IMR-90 (cell line): ENCODE measurements at places on chromosomes 4 and X.

- DNase-seq: no peak
These were observed 95.4 kb downstream of the FUNDC1 start for GRCh38 chrX:44447214-44447613.

DNA sequence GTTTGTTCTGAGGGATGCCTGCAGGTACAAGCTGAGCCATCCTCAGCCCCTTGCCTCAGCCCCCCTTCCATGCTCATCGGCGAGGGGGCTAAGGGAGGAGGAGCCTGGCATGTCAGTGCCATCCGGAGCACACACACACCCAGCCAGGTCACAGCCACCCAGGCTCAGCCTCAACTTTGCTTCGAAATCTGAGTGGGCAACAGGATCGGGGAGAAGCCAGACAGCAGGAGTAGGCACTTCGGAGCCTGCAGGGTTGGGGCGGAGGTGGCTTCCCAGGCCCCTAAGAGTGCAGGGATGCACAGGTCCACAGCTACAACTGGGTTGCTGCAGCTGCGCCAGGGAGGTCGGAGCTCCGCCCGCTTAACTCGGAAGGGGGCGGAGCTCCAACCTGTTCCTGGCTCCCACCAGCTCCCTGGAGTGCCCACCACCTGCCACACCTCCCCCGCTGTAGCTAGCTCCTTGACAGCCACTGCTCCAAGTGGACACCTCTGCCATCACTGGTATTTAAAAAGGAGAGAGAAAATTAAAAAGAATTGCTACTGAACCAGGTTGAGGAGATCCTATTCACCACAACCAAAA, 192.9 kb upstream of the GALNT7 start:
- DNase-seq: no peak

DNA sequence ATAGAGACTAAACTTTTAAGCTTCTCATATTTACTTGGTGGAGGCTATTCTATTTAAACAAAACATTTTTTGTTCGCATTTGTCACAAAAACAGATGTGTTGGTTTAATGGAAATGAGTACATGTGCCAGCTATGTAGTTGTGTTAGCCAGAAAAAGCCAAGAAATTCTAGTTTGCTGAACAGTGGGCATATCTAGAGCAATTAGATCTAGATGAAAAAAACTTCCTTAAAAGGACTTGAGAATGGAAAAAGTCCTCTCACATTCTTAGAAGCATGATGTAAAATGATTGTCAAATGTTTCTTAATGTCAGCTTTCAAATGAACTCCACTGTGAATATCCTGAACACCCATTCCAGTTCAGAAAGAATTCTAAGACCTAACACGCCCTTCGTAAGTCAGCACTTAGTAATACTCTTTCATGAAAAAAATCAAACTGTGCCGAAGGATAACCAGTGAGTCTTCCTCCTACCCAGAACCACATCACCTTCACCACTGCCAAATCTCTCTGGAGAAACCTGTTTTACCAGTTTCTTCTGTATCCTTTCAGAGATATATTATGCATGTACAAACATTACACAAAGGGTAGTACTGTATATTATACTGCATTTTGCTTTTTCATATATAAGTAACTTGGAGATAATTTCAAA, 28.2 kb downstream of the PHKA1 start:
- peak; percentile 37 for DNase-seq

DNA sequence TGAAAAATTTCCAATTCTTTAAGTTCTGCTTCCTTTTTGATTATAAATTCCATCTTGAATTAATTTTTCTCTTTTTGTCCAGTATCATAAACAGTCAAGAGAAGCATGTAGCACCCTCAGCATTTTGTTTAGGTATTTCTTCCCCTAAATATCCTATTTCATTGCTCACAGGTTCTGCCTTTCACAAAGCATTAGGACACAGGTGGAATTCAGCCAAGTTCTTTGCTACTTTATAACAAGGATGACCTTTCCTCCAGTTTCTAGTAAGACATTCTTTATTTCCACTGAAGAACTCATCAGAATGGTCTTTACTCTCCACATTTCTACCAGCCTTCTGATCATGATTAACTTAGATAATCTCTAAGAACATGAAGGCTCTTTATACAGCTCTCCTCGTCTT, 7.4 kb downstream of the SLC9B1 start:
- DNase-seq: peak; percentile 83

GRCh38 chrX:143934542-143934941, 50.7 kb downstream of the UBE2NL start:
- DNase-seq: no peak

DNA sequence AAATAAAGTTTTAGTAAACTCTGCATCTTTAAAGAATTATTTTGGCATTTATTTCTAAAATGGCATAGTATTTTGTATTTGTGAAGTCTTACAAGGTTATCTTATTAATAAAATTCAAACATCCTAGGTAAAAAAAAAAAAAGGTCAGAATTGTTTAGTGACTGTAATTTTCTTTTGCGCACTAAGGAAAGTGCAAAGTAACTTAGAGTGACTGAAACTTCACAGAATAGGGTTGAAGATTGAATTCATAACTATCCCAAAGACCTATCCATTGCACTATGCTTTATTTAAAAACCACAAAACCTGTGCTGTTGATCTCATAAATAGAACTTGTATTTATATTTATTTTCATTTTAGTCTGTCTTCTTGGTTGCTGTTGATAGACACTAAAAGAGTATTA, 370 bp downstream of the ALB start:
- no peak for DNase-seq

- peak; percentile 85 for DNase-seq
These were observed 322.0 kb upstream of the PPARGC1A start for GRCh38 chr4:24211856-24212255.

DNA sequence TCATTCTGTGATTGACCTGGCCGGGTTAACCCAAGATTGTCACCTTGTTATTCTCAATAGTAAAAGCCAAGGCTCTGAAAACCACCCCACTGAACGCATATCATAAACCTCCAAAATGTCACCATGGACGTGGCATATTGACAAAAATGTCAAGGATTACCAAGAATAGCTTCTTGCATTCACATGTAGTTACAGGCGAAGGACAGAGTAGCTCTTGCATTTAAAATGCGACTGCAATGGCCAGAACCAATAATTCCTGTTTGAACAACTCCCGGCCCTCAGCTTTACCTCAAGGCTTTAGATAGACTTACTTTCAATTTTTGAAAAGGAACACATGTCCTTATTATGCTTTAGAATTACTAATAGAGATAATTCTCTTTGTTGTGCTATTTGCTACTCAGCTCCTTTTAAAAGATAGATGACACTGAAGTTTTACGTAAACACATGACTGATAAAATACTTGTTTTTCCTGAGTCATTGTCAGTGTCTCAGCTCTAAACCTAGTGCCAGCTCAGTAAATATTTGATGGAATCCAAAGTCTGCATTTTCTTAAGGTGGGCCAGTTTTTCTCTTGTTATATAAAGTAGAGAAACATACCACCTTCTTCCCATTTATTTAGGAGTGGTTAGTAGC, 66.3 kb downstream of the CLDN34 start:
- peak; percentile 54 for DNase-seq

DNA sequence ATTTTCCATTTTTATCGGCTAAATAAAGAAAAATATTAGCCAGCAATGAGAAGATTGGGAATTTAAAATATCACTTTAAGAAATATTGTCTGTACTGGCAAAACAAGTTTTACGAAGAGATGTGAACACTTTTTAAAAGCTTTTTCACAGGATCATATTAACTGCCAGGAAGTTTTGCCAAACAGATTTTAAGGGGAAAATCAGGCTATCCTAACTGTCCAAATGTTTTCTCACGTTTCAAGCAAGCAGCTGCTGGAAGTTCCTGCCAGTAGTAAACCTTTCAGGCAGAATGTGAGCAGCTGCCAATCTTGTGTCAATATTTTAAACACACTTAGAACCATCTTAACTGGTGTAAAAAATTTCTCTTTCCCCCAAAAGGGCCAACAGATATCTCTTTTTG, 101.1 kb downstream of the ADGRL3 start:
- DNase-seq: no peak

DNA sequence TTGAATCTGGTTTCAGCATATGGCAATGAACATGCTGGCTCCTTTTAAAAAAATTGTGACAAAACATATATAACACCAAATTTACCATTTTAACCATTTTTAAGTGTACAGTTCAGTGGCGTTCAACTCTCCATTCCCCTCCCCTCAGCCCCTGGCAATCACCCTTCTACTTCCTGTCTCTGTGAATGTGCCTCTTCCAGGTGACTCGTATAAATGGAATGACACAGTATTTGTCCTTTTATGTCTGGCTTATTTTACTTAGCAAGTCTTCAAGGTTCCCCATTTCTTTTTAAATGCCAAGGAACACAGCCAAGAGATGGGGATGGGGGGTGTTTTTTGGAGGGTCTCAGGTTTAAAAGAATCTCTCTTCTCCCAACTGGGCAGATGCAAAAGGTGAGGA, 35.4 kb upstream of the BCLAF3 start:
- DNase-seq: peak; percentile 60

GRCh38 chrX:57772637-57773036, 92.6 kb upstream of the NLRP2B start:
- no peak for DNase-seq

- DNase-seq: peak; percentile 92
These were observed 69.8 kb downstream of the BMPR1B start for GRCh38 chr4:94827481-94828110.

DNA sequence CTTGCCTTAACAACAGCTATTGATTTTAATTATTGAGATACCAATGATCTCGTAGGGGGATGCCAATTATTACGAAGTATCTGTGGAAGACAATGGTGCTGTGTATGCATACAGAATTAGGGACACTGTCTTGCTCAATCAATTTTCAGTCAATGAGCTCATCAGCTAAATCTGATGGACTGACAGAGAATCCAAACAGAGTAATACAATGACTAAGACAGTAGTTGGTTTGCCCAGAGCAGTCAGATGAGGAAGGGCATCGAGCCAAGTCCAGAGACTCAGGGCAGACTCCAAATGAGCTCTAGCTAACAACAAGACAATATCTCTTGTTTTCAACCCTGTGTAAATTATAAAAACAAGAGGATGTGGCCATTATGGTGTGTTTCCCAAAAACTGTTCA, 14.7 kb upstream of the GSX2 start:
- peak; percentile 92 for DNase-seq

- DNase-seq: no peak
These were observed 104.2 kb downstream of the KLHL8 start for GRCh38 chr4:87116231-87116630.

- no peak for DNase-seq
These were observed 11.9 kb downstream of the TSC22D3 start for GRCh38 chrX:107763647-107764046.

DNA sequence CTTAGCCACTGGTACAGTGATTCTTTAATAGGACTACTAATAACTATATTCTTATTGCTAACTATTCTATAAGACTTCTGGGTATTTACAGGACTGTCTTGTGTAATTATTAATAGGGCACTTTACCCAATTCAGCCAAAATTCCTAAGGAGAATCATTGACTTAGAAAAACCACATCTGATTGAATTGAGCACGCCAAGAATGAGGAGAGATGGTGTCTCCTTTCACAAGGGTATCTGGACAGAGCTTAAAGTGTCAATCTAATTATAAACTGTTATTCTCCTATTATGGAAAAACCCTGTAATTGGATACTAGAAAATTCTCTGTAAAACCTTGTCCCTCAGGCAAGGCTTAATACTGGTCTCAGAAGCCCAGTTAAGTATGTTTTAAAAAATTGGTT, 111.1 kb upstream of the TLL1 start:
- DNase-seq: no peak

DNA sequence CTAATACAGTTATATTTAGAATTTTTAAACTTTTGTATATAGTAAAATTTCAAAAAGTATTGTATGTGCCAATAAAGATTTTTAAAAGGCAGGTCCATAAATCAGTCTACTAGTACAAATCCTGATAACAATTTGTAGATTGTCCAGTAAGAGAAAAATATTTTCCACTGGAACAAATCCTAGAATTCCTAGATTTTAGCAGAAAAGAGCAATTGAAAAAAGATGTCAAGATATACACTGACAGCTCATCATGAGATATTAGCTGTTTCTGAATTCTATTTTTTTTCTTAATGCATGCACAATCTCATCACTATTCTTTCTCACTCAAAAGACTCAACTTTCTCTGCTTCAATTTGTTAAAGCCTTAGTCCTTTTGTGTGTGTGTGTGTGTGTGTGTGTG, 289.2 kb upstream of the MAD2L1 start:
- DNase-seq: no peak

DNA sequence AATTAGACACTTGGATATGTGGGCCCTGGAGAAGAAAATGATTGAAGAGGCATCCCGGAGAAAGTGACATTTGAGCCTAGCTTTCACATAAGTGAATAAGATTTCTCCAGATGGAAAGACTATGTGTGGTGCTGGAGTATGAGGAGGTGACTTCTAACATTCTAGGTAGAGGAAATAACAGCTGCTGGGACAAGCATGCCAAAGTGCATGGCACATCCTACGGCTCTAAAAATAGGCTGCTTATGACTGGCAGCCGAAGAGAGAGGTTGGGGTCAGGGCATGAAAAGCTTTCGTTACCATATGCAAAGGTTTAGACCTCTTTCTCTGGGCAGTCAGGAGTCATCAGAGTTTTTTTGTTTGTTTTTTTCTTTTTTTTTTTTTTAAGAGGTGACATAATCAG, 142.0 kb downstream of the SOX3 start:
- no peak for DNase-seq

DNA sequence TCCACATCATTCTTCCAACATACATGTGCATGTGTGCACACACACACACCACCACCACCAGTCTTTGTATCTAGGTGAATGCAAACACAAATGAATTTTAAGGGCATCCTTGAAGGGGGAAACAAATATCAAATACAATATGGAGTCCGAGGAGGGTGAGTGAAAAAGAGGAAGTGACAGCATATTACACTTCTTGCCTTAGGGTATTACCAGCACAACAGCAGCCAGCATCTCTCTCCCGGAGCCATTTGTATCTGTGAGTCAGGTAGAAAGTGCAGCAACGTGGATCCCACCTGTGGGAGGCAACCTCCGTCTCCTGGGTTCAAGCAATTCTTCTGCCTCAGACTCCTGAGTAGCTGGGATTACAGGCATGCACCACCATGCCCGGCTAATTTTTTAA, 483.2 kb downstream of the SMARCA1 start:
- no peak for DNase-seq

GRCh38 chrX:12153741-12154140, 15.5 kb downstream of the FRMPD4 start:
- peak; percentile 34 for DNase-seq

DNA sequence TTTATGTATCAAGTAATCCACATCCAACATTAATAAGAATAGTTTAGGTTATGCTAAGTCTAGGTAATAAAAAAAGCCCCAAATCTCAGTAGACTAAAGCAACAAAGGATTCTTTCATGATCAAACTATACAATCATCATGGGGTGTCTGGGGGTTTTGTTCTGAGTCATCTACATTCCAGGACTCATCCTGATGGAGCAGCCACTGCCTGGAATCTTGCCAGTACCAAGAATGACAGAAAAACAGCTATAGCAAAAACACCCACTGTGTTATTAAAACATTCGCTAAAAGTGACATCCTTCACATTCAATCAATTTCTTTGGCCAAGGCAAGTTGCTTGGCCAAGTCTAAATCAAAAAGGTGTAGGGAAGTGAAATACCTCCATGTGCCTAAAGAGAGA, 3.9 kb upstream of the ARHGEF38 start:
- no peak for DNase-seq

GRCh38 chr4:26069218-26069617, 155.2 kb downstream of the SMIM20 start:
- peak; percentile 47 for DNase-seq

GRCh38 chr4:1759170-1759817, 33.8 kb upstream of the FGFR3 start:
- no peak for DNase-seq
